ENCODE measurements at places on chromosomes 3 and 15.
A peak's percentile ranks its signal among the peaks of the same experiment; 100 is the strongest.

GRCh38 chr3:32002561-32003368 lies 21.2 kb downstream of the ZNF860 start:
- H3K27ac ChIP-seq, result no peak overlapping the region
- H3K36me3 ChIP-seq, result no peaks in the 10 kb centered on the region
- no peak overlapping the region for H3K4me3 ChIP-seq

DNA sequence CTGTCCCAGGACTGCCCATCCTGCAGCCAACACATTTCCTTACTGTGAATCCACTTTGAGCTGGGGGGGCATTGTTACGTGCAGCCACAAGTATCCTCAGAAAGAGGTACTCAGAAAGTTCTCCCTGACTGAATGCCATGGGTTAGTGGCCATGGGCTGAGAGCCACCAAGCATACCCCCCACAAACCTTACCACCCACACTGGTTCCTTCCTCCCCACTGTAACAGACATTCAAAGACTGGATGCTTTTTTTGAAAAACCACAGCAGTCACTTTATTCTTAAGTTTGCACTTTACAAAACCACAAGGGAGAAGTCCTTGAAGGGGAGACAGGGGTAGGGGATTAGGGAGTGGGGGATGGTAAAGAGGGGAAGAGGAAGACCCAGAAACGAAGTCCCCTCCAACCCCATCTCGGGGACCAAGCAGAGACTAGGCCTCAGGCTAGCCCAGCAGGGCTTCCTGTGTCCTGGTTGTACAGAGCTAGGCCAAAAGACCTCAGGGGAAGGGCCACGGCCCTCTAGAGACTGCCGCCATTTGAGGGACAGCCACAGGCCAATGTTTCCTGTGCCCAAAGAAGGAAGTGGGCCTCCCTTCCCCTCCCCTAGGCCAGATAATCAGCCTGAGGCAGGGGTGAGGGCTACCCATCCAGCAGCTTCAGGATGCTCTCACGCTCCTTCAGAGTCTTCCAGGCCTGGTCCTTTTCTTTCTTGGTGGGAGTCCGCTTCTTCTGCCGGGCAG lies 10.1 kb upstream of the CAMK1 start:
- no peaks in the 10 kb centered on the region for H3K36me3 ChIP-seq
- no peaks in the 10 kb centered on the region for H3K27me3 ChIP-seq
- no peak overlapping the region for H3K4me3 ChIP-seq
- H3K27ac ChIP-seq, result no peak overlapping the region
- no peak for DNase-seq

GRCh38 chr3:48756640-48757039 lies 39.6 kb upstream of the IP6K2 start:
- H3K27ac ChIP-seq, result no peak overlapping the region
- no peak overlapping the region for H3K4me3 ChIP-seq
- no peaks in the 10 kb centered on the region for H3K27me3 ChIP-seq

DNA sequence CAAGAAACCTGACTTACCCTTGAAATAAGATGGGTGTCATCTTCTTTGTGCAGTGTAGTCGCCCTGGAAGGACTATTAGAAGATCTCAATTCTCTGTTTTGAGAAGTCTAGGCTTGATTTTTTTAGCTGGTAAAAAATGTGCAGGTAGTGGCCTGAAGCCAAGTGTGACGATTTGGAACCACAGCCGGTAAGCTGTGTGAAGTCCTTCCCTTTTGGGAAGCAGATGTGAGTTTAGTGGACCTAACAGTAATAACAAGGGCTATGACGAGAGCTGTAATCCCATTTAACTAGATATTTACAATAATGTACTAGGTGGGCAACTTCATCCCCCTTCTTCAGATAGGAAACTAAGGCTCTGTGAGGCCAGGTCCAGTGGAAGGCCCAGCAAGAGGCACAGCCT lies 81.7 kb upstream of the MYZAP start:
- H3K27ac ChIP-seq, result peak overlapping the region; percentile 50
- H3K4me3 ChIP-seq, result no peak overlapping the region
- H3K4me1 ChIP-seq, result peaks cover 70% of the 10 kb centered on the region
- no peak for DNase-seq

- no peak overlapping the region for H3K4me3 ChIP-seq
- no peak for DNase-seq
- H3K27me3 ChIP-seq, result no peaks in the 10 kb centered on the region
- peaks cover 10% of the 10 kb centered on the region for H3K4me1 ChIP-seq
- H3K36me3 ChIP-seq, result no peaks in the 10 kb centered on the region
Measured at GRCh38 chr3:126649556-126650092, 5.3 kb downstream of the TXNRD3 start.

- H3K27me3 ChIP-seq, result no peaks in the 10 kb centered on the region
- H3K4me3 ChIP-seq, result no peak overlapping the region
- H3K36me3 ChIP-seq, result no peaks in the 10 kb centered on the region
- H3K4me1 ChIP-seq, result peaks cover 10% of the 10 kb centered on the region
- H3K27ac ChIP-seq, result no peak overlapping the region
Measured at GRCh38 chr3:63857311-63857710, 6.3 kb downstream of the THOC7 start.

DNA sequence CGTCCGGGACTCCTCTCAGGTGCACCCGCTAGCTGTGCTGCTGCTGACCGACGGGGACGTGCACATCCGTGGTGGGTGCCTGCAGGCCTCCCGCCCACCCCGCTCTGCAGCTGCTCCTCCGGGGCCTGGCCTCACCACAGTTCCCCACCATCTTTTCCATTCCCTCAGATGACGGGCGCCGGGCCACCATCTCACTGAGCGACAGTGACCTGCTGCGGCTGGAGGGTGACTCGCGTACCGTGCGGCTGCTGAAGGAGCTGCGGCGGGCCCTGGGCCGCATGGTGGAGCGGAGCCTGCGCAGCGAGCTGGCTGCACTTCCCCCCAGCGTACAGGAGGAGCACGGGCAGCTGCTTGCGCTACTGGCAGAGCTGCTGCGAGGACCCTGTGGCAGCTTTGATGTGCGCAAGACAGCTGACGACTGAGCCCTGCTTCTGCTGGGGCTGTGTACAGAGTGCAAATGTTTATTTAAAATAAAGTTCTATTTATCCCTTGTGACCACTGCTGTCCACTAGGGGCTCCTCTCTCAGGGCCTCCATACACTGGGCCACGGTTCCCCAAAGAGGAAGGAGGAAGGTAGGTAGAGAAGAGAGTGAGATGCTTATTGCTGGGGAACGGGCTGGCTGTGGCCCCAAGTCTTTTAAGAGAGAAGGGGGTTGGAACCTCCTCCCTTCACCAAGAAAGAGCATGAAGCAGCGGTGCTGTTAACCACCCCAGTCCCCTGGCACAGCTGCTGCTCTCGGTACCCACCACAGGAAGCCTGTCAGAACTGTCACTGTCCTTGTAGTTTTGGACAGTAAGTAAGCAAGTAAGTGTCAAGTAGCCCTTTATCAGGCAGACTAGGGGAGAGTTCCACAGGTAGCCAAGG lies 47.0 kb downstream of the DHX30 start:
- H3K27ac ChIP-seq, result no peak overlapping the region
- H3K27me3 ChIP-seq, result no peaks in the 10 kb centered on the region
- DNase-seq, result no peak
- no peaks in the 10 kb centered on the region for H3K36me3 ChIP-seq

DNA sequence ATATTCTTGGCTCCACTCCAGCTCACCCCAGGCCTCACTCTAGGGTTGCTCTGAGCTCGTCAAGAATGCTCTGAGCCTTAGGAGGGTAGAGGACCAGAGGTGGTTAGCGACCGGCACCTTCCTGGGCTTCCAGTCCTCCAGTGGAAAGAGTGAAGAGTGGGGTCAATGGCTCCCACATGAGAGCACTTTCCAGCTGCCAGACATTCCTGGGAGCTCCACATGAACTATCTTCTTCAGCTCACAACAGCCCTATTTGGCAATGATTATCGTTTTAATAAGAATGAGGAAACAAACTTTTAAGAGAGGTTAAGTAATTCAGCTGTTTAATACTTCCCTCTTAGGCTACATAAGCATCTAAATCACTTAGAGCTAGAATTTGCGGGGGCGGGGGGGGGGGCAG lies 139.3 kb downstream of the STT3B start:
- H3K4me3 ChIP-seq, result no peak overlapping the region
- no peak for DNase-seq
- H3K27ac ChIP-seq, result no peak overlapping the region
- peaks cover 6% of the 10 kb centered on the region for H3K4me1 ChIP-seq
- H3K27me3 ChIP-seq, result no peaks in the 10 kb centered on the region

DNA sequence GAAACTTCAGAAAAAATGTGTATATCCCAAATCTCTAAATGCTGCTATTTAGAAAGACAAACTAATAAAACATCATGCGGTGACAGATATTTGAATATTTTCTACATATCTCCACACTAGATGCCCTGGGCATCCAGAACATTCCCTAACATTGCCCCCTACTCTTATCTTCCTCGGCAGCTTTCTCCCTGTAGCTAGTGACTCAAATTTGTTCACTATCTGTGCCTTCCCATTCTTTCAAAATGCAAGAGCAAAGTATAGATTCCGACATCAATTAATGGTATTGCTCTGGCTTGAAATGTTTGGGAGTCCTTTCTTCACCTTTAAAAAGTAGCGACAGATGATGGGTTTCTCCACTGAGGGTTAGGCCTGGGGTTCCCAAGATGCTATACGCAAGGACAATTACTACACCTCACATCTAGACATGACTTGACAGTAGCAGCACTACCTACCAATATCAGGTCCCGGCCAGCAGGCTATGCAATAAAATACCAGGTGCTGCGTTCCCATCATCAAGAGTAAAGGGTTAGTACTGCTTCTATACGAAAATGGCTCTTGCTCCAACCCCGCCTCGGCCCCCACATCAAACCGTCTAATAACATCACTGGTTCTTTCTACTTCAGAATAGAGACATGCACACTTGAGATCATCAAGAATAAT lies 631 bp downstream of the UBR1 start:
- no peaks in the 10 kb centered on the region for H3K36me3 ChIP-seq
- DNase-seq, result no peak
- H3K4me1 ChIP-seq, result peaks cover 3% of the 10 kb centered on the region
- H3K4me3 ChIP-seq, result peak overlapping the region; percentile 73
- H3K27me3 ChIP-seq, result no peaks in the 10 kb centered on the region

DNA sequence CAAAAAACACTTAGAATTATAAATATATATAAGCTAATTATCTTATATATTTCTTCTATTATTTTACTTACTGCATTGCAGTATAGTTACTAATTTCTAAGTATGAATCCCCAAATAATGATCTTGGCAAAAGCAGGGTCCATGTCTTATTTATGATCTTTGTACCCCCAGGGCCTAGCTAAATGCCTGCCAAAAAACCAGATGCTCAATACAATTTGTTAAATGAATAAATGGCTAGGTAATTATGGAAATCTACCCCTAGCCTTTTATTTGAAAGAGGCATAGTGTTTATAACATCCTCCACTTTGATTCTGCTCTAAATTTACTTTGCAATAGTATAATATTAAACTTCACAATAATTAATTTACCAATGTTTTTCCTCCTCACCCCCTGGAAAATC lies 69.5 kb downstream of the CSNK1G1 start:
- H3K4me3 ChIP-seq, result no peak overlapping the region
- no peaks in the 10 kb centered on the region for H3K27me3 ChIP-seq
- peaks cover 11% of the 10 kb centered on the region for H3K4me1 ChIP-seq
- no peaks in the 10 kb centered on the region for H3K36me3 ChIP-seq

DNA sequence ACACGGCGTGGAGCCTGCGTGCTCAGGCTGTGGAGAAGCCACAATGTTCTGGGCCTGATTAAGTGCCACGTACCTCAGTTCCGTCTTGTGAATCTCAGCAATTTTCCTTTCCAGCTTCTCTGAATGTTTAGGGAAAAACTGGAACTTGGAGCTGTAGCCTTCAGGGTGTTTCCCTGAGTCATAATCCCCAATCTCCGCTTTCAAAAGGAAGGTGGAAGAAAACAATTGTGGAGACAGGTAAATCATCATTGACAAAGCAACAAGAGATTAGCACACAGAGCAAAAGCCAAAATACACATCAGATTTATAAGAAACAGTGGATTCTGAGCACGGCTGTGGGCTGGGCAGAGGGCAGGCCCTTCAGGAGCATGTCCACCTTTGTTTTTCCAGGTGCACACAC lies 79.0 kb downstream of the WDR76 start:
- H3K4me3 ChIP-seq, result no peak overlapping the region
- no peaks in the 10 kb centered on the region for H3K27me3 ChIP-seq
- H3K4me1 ChIP-seq, result no peaks in the 10 kb centered on the region
- no peaks in the 10 kb centered on the region for H3K36me3 ChIP-seq
- no peak overlapping the region for H3K27ac ChIP-seq

Measured in pancreas (tissue), 10 donors.